Bronchial epithelial cell (primary cell): ENCODE measurements at places on chromosomes 2 and 18. TPM values are rescaled to one million over a fixed set of nuclear protein-coding genes. Genes with fewer than 3 reads are reported as not detected.

GRCh38 chr2:82089518-82089917, 1785.0 kb upstream of the LRRTM1 start:
- no peak for DNase-seq

DNA sequence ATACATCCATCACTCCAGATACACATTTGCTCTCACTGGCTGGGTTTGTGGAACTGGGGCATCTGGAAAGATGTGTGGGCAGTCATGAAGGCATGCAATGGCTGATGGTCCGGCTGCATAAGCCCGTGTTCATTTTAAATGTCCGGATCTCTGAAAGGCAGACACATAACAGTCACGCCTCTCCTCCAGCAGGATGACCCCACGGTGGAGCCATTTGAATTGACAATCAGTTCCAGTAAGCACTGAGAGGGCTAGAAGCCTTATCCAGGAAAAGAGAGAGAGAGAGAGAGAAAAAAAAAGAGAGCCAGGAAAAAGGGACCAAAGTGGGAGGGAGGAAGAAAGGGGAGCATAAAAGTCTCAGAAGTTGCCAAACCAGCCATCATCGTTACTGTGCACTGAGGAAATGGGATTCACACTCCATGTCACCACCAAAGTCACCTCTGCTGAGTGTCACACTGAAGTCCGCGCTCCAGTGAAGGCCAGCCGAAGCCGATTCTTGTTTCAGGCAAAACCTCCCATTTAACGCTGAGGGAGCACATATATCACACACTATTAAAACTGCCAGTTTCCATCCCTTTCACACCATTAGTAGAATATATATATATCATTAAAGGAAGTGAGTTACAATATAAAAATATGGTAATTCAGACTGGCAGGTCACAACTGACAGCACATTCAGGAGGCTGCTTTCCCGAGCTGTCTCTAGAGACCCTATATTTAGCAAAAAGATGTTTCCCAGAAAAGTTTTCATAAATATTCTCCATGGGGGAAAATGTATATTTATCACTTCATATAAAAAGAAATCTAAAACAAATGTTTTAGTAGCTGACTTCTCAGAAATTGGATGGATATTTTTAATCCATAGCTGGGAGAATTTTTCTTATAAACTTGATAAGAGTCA, 142.0 kb downstream of the ACTR3 start:
- DNase-seq, result no peak

The ANAPC1 gene
- 39.8 and 60.6 TPM in 2 replicates for total RNA-seq

DNA sequence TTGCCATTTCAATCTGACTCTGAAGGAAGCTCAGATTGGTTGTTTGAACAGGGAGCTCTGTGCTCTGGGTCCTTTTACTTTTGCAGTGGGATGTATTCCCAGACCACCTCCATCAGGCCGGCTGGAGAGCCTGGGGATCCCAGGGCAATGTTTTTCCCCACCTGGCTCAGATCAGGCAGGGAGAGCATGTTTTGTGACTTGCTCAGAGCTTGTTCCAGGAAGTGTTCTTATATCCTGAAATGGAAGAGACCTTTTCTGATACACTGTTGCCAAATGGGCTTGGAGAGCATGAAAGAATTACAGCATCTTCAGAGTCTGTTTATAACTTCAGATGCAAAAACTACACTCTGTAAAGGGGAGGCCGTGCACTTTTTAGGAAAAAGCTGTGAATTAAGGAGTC, 56.0 kb downstream of the LIPG start:
- DNase-seq, result no peak

The SCLY gene
- total RNA-seq, result 9.1 and 12.6 TPM in 2 replicates

The NT5DC4 gene
- not detected in 2 replicates for total RNA-seq

The PLGLB2 gene
- 1.3 TPM in 1 of 2 replicates, not detected in the other for total RNA-seq

- no peak for DNase-seq
Observed at GRCh38 chr18:76126327-76126726, 368.7 kb downstream of the ZNF516 start.

DNA sequence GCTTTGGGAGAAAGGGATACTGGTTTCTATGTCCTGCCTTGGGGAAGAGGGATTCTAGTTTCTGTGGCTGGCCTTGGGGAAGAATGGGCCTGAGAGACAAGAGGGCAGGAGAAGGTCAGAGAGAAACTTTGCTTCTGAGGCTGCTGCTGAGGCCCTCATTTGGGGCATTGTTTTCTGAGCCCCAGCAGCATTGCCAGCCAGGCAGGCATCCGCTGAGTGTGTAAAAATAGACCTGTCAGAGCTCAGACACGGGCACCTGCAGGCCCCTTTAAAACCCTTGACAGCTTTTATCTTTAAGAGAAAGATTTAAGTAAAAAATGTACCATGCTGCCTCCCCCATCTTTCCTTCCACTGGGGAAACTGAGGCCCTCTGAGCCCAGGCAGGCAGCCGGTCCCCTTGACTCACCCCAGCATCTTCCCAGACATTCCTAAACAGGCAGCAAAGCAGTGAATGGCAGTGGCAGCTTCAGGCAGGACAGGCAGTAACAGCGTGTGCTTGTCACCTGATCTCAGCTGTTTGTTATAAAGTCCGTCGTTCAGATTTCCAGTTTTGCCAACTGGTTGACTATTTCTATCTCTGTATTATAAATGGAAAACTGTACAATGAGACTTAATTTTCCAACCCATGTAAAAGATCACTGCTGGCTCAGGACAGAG, 27.6 kb downstream of the MLPH start:
- no peak for DNase-seq

GRCh38 chr2:58207189-58207588, 33.9 kb downstream of the FANCL start:
- no peak for DNase-seq

- no peak for DNase-seq
Observed at GRCh38 chr2:224171226-224171625, 132.1 kb upstream of the SERPINE2 start.

- DNase-seq, result no peak
Observed at GRCh38 chr2:238591732-238592131, 165.0 kb downstream of the ASB1 start.

- no peak for DNase-seq
Observed at GRCh38 chr2:81672923-81673322, 1368.4 kb upstream of the LRRTM1 start.

- DNase-seq, result no peak
Observed at GRCh38 chr2:231597627-231598026, 5.0 kb downstream of the TEX44 start.

GRCh38 chr2:30645745-30646119, 161.5 kb downstream of the CAPN13 start:
- DNase-seq, result no peak

The RUFY4 gene
- not detected in 2 replicates for total RNA-seq

GRCh38 chr2:181158427-181158826, 178.0 kb downstream of the UBE2E3 start:
- DNase-seq, result no peak

The GPAT2 gene
- 0.26 and 0.79 TPM in 2 replicates for total RNA-seq

The DNER gene
- total RNA-seq, result 0.51 and 1.8 TPM in 2 replicates

- DNase-seq, result peak; percentile 94
Observed at GRCh38 chr2:30664761-30665358, 142.4 kb downstream of the CAPN13 start.

- no peak for DNase-seq
Observed at GRCh38 chr2:184452907-184453306, 145.4 kb upstream of the ZNF804A start.

The MFF gene
- total RNA-seq, result 63.4 and 68.2 TPM in 2 replicates

DNA sequence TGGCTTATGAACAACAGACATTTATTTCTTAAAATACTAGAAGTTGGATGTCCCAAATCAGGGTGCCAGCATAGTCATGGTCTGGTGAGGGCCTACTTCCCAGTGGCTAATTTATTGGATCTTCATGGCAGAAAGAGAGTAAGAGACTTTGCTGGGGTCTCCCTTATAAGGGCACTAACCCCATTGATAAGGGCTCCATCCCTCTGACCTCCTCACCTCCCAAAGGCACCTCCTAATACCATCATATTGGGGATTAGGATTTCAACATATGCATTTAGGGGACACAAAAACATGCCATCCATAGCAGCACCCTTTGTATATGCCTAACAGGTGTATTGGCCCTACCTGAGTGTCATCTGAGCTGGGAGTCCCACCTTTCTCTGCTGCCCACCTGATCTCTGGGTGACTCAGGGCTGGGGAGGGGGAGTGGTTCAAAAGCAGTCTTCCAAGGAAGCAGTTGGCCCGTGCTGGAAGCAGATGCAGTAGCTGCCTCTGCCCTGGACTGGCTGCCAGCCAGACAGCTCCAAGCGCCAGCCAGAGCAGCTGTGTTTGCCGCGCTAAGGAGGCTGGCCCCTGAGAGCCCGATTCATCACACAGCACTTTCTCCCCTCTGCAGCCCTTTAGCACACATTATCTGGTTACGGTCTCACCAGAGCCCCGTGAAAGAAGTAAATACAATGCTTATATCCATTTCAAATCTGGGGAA, 84.6 kb downstream of the SMAD7 start:
- peak; percentile 24 for DNase-seq

GRCh38 chr2:217657252-217657651, 345.5 kb downstream of the TNS1 start:
- no peak for DNase-seq

DNA sequence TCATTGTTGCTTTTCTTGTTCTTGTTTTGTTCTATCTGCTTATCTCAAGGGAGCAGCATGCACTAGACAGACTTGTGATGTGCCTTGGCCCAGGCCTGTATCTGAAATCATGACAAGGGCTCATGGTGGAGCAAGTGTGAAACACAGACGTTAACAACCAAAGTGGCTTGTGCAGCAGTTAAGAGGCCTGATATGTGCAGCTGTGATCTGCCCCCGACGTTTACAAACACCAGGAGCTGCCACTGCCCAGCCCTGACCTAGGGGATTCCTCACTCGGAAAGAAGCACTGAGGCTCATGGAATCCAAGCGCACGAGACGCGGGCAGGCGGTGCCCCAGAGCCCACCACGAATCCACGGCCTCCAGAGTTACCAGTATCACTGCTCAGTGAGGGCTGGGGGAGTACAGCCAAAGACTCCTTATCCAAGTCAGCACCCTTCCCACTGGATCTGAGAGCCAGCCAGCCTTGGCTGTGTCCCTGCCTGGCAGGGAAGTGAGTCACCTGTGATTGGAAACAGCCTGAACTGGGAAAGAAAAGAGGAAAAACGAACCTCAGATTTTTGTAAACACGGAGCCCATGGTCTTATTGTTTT, 62.3 kb upstream of the SNTG2 start:
- no peak for DNase-seq

DNA sequence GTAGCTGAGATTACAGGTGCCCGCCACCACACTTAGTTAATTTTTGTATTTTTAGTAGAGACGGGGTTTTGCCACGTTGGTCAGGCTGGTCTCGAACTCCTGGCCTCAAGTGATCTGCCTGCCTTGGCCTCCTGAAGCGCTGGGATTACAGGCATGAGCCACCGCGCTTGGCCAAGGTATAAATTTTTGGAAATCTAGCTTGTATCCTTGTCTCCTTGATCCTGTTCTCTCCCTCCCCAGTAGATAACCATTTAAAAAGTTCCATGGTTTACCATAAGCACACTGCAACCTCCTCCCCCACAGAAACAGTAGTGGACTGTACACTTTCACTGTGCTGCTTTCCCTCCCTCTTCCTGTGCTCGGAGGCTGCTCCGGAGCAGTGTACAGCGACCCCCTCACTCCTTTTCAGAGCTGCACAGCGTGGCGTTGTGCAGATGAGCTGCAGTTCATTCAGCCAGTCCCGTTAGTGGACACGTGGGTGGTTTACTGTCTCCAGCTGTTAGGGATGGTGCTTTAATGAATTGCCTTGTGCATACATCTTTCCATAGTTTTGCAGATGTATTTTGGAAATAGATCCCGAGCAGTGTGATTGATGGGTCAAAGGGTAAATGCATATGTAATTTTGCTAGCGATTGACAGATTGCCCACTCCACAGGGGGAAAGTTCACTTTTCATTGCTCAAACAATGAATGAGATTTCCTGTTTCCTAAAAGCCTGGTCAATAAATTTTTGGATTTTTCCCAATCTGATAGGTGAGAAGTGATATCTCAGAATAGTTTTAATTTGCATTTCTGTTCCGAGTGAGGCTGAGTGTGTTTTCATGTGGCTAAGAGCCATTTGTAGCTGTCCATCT, 14.8 kb downstream of the ASB1 start:
- no peak for DNase-seq

The PDE1A gene
- total RNA-seq, result 0.13 and 0.53 TPM in 2 replicates

- DNase-seq, result peak; percentile 88
Observed at GRCh38 chr2:47313141-47313691, 89.7 kb upstream of the MSH2 start.

The IL1R2 gene
- total RNA-seq, result not detected in 2 replicates

- no peak for DNase-seq
Observed at GRCh38 chr2:72386288-72386687, 238.6 kb upstream of the CYP26B1 start.

DNA sequence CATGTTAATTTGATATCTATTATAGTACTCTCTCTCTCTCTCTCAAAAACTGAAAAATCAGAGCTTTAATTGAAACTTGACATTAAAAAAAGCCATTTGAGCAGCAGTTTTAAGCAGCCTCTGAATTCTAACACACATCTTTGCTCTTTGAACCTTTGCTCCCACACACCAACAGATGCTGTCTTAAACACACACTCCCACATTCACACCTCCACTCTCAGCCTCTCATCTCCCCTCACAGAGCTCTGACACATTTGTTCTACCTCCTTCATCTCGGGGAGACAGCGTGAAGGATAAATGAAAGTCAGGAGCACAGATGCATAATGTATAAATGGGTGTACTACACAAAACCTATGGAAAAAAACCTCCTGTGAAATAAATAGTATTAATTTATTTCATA, 95.2 kb downstream of the NAB1 start:
- DNase-seq, result no peak

The CAPN14 gene
- total RNA-seq, result 10.3 and 35.1 TPM in 2 replicates

DNA sequence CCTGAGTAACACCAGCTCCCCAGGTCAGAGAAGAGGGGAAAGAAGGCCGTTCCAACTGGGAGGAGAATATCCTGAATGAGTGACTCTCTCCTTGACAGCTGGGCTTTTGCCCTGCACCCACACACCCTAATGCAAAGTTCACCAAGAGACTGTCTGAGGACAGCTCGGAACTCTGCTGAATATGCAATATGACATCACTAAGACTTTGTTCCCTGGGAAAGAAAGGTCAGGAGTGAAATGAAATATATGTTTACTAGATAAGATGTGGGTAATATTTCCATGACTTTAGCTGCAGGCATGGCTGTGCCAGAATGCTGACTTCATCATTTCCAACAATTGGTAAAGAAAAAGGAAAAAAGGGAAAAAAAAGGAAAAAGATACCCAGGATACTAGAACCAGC, 488.2 kb upstream of the RAB6C start:
- DNase-seq, result no peak

The CDK15 gene
- 0.26 TPM in 1 of 2 replicates, not detected in the other for total RNA-seq

DNA sequence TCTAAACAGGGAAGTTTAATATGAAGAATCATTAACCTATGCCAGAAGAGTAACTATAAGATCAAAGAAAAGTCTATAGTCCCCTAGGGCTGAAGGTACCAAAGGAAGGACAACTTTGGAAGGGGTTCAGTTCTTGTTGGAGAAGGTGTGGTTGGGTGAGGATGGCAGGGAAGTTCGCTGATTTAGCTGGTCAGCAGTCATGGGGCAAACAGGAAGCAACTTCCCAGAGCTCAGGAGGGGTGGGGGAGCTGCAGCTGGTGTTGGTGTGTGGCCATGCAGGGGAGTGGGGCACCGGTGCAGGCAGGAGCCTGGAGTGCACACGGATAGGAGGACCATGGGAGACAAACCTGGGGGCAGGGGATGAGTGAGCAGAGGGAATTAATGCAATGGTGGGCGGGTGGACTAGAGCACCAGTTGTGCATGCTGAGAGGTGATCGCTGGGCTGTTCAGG, 34.0 kb downstream of the FHOD3 start:
- DNase-seq, result no peak

The RNF103 gene
- 17.7 and 18.2 TPM in 2 replicates for total RNA-seq

GRCh38 chr2:64975232-64975821, 13.9 kb upstream of the SLC1A4 start:
- DNase-seq, result peak; percentile 47

The PHLPP1 gene
- total RNA-seq, result 3.4 and 5.6 TPM in 2 replicates

The ACADL gene
- 0.26 and 0.38 TPM in 2 replicates for total RNA-seq

The ADAM17 gene
- 91.1 and 123 TPM in 2 replicates for total RNA-seq
